ENCODE measurements at places on chromosomes 3 and 15.

DNA sequence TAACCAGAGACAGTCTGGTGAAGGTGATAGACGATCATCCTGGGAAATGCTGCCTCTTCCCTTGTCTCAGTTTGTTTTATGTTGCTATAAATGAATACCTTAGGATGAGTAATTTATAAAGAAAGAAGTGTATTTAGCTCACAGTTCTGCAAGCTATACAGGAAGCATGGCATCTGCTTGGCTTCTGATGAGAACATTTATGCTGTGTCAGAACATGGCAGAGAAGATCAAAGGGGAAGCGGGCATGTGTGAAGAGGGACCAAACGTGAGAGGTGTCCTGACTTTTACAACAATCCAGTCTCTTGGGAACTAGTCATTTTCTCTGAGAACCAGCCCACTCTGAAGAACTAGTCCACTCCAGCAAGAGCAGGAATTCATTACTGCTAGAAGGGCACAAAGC is 9.6 kb downstream of the CMC1 start:
- DNase-seq: no peak

DNA sequence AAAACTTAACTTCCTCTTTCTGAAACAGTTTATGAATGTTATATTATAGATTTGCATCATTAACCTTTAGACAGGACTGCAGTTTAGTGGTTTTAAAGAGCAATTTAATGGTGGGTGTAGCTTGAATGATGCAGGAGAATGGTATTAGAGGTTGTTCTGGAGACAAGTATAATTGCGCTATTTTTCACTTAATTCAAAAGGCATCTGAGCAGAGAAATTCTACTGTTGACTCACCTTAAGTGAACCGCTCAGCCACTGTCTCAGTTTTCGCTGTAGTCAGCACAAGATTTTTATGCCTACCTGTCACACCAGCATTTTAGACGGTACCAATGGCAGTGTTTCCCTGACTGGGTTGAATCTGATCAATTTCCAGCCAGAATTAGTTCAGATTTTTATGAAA is 348.8 kb upstream of the DCBLD2 start:
- peak; percentile 7 for DNase-seq

GRCh38 chr3:39637807-39638206 is 170.3 kb downstream of the MOBP start:
- DNase-seq: peak; percentile 22

- no peak for DNase-seq
Observed at GRCh38 chr15:73754461-73754860, 1.3 kb upstream of the INSYN1 start.

GRCh38 chr15:57218826-57219576 is 157.3 kb upstream of the CGNL1 start:
- DNase-seq: no peak

- no peak for DNase-seq
Observed at GRCh38 chr3:81549388-81549787, 212.1 kb downstream of the GBE1 start.

- DNase-seq: no peak
Observed at GRCh38 chr15:52005748-52006701, 13.0 kb upstream of the MAPK6 start.

- DNase-seq: no peak
Observed at GRCh38 chr3:133457025-133457424, 57.2 kb downstream of the BFSP2 start.

DNA sequence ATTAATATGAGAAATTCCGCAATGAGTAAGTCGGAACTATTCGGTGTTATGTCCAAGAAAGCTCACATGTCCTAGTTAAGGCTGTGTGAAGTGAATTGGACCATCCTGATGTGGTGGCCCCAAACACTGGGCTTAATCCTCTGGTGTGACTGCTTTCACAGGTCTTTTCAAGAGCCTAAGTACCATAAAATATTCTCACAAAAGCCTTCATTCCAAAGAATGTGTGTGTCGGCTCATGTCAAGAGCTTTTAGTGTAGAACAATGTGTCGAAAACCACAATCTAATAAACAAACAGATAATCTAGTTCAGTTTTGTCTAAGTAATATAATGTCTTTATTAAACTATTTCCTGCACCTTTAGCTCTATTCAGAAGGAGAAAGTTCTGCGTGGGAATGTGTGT is 311.4 kb downstream of the LPP start:
- no peak for DNase-seq

DNA sequence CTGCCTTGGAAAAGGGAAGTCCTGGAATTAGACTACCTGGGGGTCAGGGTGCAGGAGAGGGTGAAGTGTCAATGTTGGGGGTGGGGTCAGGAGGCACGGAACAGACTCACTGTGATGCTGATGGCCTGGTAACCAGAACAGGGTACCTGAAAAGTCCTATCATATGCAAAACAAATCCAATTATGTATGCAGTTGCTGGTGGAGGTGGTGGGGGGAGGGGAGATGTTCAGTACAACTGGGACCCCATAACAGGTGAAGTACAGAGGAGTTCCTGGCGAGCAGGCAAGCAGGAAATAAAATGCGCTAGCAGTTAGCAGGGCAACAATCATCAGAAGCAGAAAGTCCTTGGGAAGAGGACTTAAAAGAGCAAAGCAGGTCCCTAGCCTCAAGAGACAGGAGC is 4.2 kb upstream of the KATNBL1 start:
- no peak for DNase-seq

DNA sequence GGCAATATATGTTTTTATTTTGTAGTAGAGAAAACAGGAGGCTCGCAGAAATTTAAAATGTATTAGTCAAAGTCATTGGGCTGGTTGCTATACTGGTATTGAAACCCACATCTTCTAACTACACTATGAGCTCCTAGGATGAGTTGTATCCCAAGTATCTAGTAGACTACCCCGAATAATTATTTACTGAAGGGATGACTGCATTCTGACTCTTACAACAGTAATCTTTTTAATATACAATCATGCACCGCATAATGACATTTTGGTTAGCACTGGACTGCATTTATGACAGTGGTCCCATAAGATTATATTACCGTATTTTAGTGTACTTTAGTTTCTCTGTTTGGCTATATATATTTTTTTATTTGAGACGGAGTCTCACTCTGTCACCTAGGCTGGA is 15.3 kb downstream of the PIGB start:
- DNase-seq: no peak

GRCh38 chr15:73621286-73621826 is 11.8 kb downstream of the NPTN start:
- DNase-seq: no peak

- no peak for DNase-seq
Observed at GRCh38 chr3:155281912-155282311, 11.6 kb downstream of the STRIT1 start.

DNA sequence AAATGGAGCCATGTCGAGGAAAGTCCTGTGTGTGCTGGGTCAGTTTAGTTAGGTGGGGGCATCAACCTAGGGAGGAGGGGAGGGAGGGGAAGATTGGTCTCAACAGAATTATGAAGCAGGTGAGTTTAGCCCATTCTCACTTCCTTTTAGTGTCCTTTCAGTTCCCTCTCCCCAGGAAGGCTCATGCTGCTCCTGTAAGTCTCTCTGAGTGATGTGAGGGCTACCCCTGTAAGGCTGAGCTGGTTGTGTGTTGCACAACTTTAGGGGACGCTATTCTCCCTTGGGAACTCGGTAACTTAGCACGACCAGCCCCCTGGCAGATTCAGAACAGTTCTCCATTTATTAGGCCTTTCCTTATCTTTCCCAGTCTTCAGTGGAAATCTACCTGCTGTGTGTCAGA is 21.2 kb downstream of the IL5RA start:
- DNase-seq: no peak

DNA sequence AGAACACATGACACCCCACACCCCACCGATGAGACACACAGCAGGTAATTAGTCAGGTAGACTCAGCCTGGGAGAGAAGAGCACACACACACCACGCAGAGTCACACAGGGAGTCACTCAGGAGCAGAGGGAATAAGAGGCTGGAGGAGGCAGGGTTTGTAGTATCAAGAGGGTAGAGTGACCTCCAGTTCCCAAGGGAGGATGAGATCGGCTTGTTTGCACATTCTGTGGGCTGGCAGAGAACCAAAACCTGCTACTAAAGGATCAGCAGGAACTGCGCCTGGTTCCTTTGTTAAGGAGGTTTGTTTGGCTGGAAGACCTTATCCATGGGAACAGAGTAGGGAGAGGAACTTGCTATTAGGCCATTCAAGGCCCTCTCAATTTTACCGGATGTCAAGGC is 281.4 kb upstream of the SLCO3A1 start:
- DNase-seq: no peak

GRCh38 chr3:78781351-78781750 is 986.4 kb downstream of the ROBO1 start:
- no peak for DNase-seq

- no peak for DNase-seq
Observed at GRCh38 chr15:97350813-97351212, 609.7 kb upstream of the ARRDC4 start.

DNA sequence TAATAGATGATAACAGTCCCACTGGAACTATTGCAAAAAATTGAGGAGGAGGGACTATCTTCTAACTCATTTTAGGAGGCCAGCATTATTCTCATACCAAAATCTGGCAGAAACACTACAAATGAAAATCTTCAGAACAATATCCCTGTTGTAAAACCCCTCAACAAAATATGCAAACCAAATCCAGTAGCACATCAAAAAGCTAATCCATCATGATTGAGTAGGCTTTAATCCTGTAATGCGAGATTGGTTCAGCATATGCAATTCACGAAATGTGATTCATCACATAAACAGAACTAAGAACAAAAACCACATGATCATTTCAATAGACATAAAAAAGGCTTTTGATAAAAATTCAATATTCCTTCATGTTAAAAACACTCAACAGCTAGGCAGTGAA is 23.9 kb upstream of the PLSCR2 start:
- DNase-seq: no peak

DNA sequence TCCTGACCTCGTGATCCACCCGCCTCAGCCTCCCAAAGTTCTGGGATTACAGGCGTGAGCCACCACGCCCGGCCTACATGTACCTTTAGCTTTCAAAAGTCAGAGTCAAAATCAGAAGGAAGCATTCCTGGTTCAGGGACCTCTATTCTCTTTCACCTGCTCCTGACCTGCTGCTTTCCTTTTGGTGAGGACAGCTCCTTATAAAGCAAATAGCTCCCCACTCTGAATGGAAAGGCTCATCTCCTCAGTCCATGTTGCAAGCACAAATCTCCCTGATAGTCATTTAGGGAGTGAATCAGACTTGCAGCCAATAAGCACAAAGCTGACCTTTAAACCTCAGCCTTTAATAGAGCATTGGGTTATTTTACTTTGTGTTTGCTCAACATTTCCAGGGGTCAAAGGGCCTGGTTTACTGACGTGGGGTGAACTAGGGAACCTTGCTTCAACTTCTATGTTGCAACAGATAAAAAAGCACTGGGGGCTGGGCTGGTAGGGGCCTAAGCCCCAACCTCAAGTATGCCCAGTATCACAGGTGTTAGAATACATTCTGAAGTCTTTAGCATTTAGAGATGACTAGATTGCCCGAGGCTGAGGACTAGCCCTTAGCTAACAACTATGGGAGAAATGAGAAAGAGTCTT is 43.1 kb downstream of the THRB start:
- no peak for DNase-seq

- no peak for DNase-seq
Observed at GRCh38 chr3:188283347-188283746, 129.4 kb downstream of the LPP start.

- peak; percentile 36 for DNase-seq
Observed at GRCh38 chr3:137012097-137012501, 54.3 kb downstream of the IL20RB start.
